ENCODE measurements at places on chromosomes 5 and 9.

DNA sequence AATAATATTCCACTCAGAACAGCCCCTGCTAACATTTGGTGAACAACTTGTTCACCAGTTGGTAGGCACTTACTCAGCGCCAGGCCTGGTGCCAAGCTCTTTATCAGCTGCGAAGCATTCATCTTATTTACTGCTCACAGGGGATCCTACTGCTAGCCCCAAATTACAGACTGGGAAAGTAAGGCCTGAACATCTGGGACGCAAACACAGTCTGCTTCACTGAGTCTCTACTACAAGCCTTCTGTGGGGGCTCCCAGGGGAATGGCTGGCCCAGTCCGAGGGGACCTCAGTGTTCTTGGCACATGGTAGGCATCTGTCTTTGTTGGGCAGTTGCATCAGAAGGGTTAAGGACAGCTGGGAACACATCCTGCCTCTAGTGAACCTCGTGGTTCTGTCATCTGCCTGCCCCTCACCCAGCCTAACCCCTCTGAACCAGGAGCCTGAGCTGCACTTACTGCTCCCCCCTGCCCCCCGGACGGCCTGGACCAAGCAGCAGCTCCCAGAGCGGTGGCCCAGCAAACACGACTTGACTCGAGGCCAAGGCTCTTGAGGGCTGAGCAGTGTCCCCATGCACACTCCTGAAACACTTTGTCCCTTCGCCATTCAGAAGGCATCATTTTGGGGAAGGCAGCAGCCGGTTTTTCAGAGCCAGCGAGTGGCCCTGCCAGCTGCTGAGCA lies at the start of gene PHYHD1:
Gene PHYHD1 (plus strand): TSS at position 602 of the 678 bp plus-strand sequence. CDS start 1,342 bp downstream, outside the sequence.
- no peak for DNase-seq

GRCh38 chr9:105257809-105258208 lies 13.4 kb downstream of the SLC44A1 start:
- DNase-seq, result no peak

GRCh38 chr5:44844744-44845143 lies 36.0 kb downstream of the MRPS30 start:
- no peak for DNase-seq

DNA sequence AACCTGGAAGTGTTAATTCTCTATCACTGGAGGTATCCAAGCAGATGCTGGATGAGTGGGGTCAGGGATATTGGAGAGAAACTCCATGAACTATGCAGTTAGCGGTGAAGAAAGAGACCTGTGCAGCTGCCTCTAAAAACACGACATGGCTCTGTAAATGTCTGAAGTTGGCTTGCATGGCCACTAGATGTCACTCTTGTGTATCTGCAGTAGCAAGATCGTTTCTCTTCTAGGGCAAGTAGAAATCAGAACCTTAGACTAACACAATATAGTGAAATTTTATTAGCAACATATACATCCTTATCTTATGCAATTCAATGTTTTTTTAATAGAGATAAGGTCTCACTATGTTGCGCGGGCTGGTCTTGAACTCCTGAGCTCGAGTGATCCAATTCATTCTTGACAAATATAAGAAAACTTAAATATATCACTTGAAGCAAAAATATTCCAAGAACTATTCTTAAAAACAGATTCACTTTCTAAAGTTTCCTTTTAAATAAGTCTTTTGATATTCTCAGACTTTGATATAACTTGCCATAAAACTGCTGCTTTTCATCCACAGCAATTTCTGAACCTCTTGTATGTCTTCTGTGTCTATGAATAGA lies 2.9 kb downstream of the OR2S2 start:
- no peak for DNase-seq

DNA sequence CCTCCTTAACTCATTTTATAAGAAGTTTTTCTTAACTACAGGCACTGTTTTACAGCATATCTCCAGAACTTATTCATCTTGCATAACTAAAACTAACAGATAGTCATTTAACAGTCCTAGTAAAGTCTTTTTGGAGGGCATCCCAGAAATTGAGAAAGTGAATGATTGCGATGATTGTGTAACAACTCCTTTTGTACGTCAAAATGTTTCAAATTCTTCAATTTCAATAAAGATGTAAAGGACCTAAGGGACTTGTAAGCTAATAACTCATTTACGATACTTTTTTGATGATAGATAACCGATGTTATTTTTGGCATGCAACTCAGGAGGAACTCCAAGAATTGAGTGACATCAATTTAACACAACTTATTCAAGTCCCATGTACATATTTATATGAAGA lies 42.7 kb downstream of the SVEP1 start:
- DNase-seq, result no peak

DNA sequence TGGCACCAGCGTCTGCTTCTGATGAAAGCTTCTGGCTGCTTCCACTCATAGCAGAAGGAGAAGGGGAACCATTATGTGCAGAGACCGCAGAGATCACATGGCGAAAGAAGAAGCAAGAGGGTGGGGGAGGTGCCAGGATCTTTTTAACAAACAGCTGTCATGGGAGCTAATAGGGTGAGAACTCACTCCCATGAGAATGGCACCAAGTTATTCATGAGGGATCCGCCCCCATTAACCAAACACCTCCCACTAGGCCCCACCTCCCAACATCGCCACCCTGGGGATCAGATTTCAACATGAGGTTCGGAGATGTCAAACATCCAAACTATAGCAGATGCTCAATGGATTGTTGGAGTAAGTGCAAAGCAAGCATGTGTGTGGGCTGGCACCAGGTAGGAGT lies 125.8 kb upstream of the SLIT3 start:
- no peak for DNase-seq

- no peak for DNase-seq
These were observed 53.9 kb downstream of the PTBP3 start for GRCh38 chr9:112279501-112279900.

DNA sequence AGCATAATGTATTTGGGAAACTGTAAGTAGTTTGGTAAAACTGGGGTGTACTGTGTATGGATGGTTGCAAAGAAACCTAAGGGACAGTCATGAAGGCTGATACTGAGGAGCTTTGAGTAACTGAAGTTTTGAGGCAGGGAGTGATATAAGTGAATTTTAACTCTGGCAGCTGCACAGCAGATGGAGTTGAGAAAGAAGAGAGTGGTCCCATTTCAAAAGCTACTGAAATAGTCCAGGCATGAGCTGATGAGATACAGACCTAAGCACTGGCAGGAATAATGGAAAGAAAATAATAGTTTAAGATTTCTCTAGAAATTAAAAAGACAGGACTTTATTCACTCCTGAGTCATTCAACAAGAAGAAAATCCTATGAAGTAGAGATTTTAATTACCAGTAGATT lies 232.0 kb downstream of the CHSY3 start:
- no peak for DNase-seq

- DNase-seq, result no peak
These were observed 152.5 kb downstream of the APBA1 start for GRCh38 chr9:69519470-69520240.

DNA sequence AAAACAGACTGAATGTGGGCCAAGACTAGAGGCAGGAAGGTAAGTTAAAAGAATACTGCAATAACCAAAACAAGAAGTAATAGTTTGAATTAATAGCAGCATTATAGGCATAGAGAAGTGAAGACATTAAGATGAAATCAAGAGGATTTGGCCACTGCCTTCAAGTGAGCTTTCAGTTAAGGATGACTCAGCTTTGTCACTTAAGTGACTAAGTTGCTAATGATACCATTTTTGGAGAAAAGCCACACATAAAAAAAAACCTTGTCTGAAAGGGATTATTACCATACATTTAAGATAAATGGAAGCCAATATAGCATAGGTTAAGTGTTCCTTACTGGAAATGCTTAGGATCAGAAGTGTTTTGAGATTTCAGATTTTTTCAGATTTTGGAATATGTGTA lies 57.0 kb downstream of the ECPAS start:
- no peak for DNase-seq

- DNase-seq, result no peak
These were observed 71.2 kb downstream of the ZNF354C start for GRCh38 chr5:179131321-179131835.

- DNase-seq, result no peak
These were observed 512.9 kb downstream of the EFNA5 start for GRCh38 chr5:107157809-107158208.

DNA sequence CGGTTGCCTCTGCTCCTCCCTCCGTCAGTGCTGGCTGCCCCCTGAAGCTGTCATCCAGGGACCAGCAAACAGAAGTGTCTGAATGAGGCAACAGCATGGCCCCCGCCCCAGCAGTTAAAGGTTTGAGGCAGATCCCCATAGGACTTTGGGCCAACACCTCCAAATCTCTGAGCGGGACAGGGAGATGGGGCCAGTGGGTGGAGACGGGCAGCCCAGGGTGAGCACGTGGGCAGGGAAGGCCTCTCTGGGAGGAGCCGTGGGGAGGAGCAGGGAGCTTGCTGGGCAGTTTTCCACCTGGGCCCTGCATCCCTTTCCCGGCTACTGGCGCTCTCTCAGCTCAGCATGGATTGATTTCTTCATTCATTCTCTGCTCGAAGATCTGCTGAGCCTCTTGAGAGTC lies 39.1 kb upstream of the NOTCH1 start:
- no peak for DNase-seq

DNA sequence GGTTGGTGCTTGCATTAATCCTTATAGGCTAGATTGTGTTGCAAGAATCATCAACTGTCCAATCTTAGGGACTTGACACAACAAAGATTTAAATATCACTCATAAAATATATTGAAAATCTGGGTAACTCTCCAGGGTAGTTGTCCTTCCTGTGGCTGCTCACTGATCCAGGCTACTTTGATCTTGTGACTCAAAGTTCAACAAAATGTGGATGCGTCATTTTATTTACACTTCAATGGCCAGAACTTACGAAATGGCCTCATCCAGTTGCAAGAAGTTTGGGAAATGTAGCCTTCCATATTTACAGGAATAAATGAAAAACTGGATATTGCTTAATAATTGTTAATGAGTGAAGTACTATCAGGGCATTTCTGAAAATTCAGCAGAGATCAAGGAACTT lies 235.5 kb upstream of the ACTBL2 start:
- no peak for DNase-seq

DNA sequence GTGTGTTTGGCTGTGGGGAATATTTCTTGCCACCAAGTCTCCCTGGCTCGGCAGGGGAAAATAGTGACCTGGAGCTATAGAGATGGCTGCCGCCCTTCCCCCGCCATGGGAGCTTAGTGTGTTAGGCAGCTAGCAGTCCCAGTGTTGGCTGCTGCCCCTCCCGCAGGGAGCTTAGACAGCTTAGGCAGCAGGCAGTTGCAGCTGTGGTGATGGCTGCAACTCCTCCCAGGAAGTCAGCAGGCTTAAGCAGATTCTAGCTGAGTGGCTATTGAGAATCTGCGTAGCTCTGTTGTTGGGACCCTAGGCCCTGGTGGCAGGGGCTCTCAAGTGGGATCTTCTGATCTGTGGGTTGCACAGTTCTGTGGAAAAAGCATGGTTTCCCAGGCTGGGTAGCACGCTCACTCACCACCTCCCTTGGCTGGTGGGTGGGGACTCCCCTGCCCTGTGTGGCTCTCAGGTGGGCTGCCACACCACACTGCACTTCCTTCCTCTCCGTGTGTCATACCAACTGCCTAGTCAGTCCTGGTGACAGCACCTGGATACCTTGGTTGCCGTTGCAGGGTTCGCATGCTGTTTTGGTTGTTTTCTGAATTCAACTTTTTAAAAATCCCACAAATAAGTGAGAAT lies 9.3 kb downstream of the OR1N2 start:
- DNase-seq, result no peak

DNA sequence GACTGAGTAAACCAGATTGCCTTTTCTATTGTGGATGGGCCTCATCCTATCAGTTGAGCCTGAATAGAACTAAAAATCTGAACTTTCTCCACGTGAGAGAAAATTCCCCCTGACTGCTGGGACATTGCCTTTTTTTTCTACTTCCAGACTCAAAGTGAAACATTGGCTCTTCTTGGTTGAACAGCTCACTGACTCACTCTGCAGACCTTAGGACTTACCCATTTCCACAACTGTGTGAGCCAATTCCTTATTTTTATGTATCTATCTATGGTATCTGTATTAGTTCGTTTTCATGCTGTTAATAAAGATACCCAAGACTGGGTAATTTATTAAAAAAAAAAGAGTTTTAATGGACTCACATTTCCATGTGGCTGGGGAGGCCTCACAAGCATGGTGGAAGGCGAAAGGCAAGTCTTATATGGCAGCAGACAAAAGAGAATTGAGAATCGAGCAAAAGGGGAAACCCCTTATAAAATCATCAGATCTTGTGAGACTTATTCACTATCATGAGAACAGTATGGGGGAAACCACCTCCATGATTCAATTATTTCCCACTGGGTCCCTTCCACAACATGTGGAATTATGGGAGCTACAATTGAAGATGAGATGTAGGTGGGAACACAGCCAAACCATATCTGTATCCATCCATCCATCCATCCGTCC lies 306.7 kb upstream of the SLC24A2 start:
- DNase-seq, result no peak

DNA sequence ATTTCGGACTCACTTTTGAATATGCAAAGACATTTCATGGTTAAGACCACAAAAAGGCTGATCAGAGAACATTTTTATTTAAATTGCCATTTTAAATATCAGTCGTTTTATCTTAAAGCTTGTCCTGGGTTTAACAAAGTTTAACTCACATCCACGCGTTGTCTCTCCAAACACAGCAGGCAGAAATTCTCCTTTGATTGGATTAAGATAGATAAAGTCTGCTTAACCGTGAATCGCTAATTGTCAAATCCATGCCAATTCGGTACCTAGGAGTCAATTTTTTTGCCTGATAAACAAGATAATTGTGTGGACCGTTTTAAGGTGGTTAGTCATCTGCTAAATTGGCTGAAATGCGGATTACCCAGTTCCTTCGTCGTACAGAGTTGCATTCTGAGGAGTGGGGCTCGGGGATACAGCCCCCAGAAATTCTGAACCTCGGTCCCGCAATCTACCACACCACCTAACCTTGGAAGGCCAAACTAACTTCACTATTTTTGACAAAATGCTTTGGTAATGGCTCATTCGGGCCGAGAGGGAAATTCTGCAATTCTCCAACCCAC lies 665 bp upstream of the BTF3 start:
- DNase-seq, result no peak

DNA sequence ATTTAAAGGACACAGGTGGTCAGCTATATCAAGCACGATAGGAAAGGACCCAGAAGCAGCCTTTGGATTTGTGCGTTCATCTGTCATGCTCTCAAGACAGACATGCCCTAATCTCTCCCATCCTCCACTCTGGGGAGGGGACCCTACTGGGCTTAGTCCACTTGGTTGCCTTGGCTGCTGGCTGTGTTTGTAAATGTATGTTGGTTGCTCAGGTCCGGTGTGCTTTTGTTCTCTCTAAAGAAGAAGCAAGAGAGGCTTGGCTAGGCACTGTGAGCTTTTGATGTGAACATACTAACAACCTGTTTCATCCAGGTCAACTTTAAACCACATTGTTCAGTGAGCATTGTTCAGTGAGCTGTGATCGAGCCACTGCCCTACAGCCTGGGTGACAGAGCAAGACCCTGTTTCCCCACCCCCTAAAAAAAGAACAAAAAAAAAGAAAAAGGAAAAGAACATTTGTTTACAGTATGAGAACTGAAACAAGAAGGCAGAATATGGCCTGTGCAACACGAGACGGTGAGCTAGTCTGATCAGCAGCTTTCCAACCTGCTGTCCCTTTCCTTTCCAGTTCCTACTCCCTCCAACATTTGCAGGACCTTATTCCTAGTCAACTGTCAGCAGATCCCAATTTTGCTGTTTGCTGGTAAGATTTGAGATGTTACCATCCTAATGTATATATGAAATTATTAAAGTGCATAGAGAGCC lies 228.3 kb downstream of the ARHGAP26 start:
- no peak for DNase-seq

GRCh38 chr5:136731241-136731900 lies 366.0 kb upstream of the TRPC7 start:
- DNase-seq, result no peak
